ENCODE measurements at places on chromosomes 1 and 21.

DNA sequence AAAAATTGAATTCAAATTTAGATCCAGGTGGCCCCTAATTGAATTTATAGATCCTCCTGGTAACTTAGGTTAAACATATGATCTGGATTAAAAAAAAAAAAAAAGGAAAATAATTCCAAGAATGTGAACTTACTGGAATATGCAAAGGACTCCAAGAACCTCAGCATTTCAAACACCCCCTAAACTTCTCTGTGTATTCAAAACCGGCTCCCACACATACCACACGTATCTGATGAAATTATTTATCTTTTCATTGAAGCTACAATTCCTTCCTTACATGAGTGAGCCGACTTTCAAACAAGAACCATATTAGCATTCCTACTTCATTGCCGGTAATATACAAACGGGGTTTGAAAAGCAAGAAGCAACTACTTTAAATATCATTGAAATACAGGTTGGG is 61.4 kb upstream of the FMN2 start:
- H3K27ac ChIP-seq = no peak overlapping the region
- H3K36me3 ChIP-seq = no peaks in the 10 kb centered on the region
- no peak overlapping the region for H3K4me3 ChIP-seq
- no peaks in the 10 kb centered on the region for H3K4me1 ChIP-seq

DNA sequence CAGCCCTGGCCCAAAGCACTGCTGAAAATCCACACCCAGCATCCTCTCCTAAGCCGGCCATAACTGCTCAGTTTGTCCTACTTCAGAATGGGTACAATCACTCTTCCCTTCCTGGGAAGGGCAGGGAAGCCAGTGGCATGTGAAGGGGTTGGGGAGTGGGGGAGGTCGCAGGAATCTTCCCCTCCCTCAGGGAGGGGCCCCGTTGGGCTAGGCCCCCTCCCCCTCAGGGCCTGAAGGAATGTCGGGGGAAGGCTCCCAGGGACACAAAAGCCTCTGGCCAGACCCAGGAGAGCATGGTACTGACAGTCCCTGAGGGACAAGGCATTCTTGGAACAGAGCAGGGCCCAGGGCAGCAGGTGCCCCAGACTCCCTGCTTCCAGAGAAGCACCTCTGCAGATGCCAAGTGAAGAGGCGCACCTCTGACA is 1.2 kb downstream of the ELOVL1 start:
- peak overlapping the region; percentile 64 for H3K4me3 ChIP-seq
- DNase-seq = no peak
- no peaks in the 10 kb centered on the region for H3K27me3 ChIP-seq
- H3K27ac ChIP-seq = no peak overlapping the region
- peaks cover 10% of the 10 kb centered on the region for H3K36me3 ChIP-seq
- H3K4me1 ChIP-seq = peaks cover 11% of the 10 kb centered on the region

GRCh38 chr21:43921979-43922945 is 57.2 kb downstream of the AGPAT3 start:
- no peaks in the 10 kb centered on the region for H3K36me3 ChIP-seq
- peaks cover 3% of the 10 kb centered on the region for H3K4me1 ChIP-seq
- H3K27ac ChIP-seq = no peak overlapping the region
- H3K27me3 ChIP-seq = peaks cover 4% of the 10 kb centered on the region

GRCh38 chr1:91603409-91603808 is 102.8 kb downstream of the CDC7 start:
- H3K4me3 ChIP-seq = no peak overlapping the region
- no peak for DNase-seq
- no peaks in the 10 kb centered on the region for H3K27me3 ChIP-seq
- H3K27ac ChIP-seq = no peak overlapping the region

DNA sequence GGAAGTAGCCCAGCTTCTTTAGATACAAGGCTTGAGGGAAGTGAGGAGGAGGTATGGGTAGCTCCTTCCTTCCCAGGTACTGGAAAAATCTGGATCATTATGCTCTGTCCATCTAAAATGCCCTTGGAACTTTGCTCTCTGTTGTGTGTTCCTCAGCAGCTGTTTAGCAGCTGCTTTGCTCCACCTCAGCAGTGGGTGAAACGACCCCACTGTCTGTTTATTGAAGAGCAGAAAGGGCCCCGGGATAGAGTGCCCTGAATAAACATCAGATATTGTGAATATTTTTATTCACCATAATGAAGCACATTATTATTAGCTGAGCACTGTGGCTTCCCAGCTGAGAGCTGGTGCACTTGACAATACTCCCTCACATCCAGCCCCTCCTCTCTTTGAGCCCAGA is 237.9 kb downstream of the PBX1 start:
- no peaks in the 10 kb centered on the region for H3K27me3 ChIP-seq
- H3K27ac ChIP-seq = no peak overlapping the region
- peaks cover 47% of the 10 kb centered on the region for H3K36me3 ChIP-seq
- DNase-seq = no peak

DNA sequence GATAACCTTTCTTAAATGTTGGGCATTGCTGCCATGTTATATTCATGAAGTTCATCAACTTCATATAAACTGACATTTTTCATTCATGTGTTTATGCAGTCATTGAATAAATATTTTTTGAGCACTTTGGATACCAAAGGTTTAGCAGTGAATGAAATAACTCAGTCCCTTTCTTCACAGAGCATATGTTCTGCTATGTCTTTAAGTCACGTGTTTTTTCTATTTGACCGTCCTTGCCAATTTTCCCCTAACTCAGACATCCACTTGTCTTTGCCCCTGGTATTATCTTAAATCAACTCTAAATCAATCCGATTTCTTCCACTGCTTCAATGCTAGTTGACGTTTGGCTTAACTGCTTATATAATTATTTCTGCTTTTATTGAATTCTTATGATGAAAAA is 16.6 kb downstream of the ADARB1 start:
- no peak overlapping the region for H3K4me3 ChIP-seq
- DNase-seq = no peak
- H3K36me3 ChIP-seq = no peaks in the 10 kb centered on the region
- no peak overlapping the region for H3K27ac ChIP-seq
- no peaks in the 10 kb centered on the region for H3K4me1 ChIP-seq

GRCh38 chr1:151344291-151344690 is 2.8 kb downstream of the RFX5 start:
- peaks cover 4% of the 10 kb centered on the region for H3K4me1 ChIP-seq
- no peak overlapping the region for H3K4me3 ChIP-seq
- H3K27me3 ChIP-seq = no peaks in the 10 kb centered on the region
- peaks cover 36% of the 10 kb centered on the region for H3K36me3 ChIP-seq

DNA sequence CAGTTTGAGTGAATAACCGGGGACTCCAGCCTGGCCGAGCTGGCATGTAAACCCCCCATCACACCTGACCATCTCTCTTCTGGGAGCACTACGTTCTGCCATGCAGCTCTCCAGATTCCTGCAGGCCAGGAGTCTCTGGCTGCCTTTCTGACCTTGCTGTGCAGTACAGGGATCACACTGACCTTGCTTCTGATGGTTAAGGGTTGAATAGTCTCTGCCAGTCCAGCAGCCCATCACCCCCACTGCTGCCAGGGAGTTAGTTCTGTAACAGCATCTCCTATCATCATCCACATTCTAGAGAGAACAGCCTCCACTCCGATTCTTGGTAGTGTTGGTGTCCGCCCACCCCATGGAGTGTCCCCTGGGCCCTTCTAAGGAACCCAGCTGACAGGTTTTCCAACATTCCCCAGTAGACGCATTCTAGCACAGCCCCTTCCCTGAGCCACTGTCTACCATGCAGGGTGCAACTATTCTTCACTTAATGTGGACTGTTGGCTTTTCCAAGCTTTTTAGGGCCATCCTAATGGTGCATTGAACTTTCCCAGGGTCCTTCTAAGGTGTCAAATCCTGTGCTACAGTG is 109.8 kb downstream of the RIPK4 start:
- DNase-seq = no peak
- no peak overlapping the region for H3K4me3 ChIP-seq
- H3K27ac ChIP-seq = no peak overlapping the region
- peaks cover 10% of the 10 kb centered on the region for H3K4me1 ChIP-seq
- no peaks in the 10 kb centered on the region for H3K36me3 ChIP-seq

DNA sequence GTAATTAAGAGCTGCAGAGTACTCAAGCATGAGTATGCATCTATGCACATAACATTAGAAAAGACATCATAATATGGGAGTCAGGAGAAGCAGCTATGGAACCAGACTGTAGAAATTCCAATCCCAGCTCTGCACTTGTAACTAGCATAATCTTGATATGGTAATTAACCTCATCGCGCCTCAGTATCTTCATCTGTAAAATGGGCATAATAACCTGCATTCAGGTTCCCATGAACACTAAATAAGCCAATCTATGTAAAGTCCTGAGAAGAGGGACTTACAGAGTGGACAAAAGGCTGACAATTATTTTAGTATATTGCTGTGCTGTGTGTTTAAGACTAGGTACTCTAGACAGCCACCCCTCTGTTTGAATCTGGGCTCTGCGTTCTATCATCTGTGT is 318.9 kb upstream of the USP25 start:
- H3K4me3 ChIP-seq = no peak overlapping the region
- no peak overlapping the region for H3K27ac ChIP-seq
- no peak for DNase-seq

GRCh38 chr1:216521477-216521876 is 98.2 kb upstream of the USH2A start:
- H3K36me3 ChIP-seq = no peaks in the 10 kb centered on the region
- H3K27me3 ChIP-seq = no peaks in the 10 kb centered on the region
- no peak for DNase-seq
- H3K4me3 ChIP-seq = no peak overlapping the region

- no peak overlapping the region for H3K4me3 ChIP-seq
- no peak for DNase-seq
- H3K4me1 ChIP-seq = peaks cover 7% of the 10 kb centered on the region
- no peaks in the 10 kb centered on the region for H3K36me3 ChIP-seq
- H3K27ac ChIP-seq = no peak overlapping the region
- no peaks in the 10 kb centered on the region for H3K27me3 ChIP-seq
These were observed 15.8 kb upstream of the TMEM9 start for GRCh38 chr1:201169971-201170532.

- no peak overlapping the region for H3K27ac ChIP-seq
- peaks cover 5% of the 10 kb centered on the region for H3K36me3 ChIP-seq
- no peaks in the 10 kb centered on the region for H3K27me3 ChIP-seq
- no peak overlapping the region for H3K4me3 ChIP-seq
- DNase-seq = no peak
- H3K4me1 ChIP-seq = 0 out of 2 replicates have a peak, but pooled peaks cover 2% of the 10 kb centered on the region
These were observed 27.1 kb downstream of the MTF2 start for GRCh38 chr1:93106226-93106625.

GRCh38 chr1:93722081-93723031 is 40.7 kb upstream of the BCAR3 start:
- no peaks in the 10 kb centered on the region for H3K36me3 ChIP-seq
- no peak overlapping the region for H3K4me3 ChIP-seq
- no peak overlapping the region for H3K27ac ChIP-seq
- H3K27me3 ChIP-seq = no peaks in the 10 kb centered on the region
- DNase-seq = no peak

- H3K4me1 ChIP-seq = no peaks in the 10 kb centered on the region
- H3K27me3 ChIP-seq = no peaks in the 10 kb centered on the region
- H3K4me3 ChIP-seq = no peak overlapping the region
- no peak for DNase-seq
- H3K36me3 ChIP-seq = no peaks in the 10 kb centered on the region
These were observed 44.6 kb upstream of the BCL9 start for GRCh38 chr1:147496571-147497210.

DNA sequence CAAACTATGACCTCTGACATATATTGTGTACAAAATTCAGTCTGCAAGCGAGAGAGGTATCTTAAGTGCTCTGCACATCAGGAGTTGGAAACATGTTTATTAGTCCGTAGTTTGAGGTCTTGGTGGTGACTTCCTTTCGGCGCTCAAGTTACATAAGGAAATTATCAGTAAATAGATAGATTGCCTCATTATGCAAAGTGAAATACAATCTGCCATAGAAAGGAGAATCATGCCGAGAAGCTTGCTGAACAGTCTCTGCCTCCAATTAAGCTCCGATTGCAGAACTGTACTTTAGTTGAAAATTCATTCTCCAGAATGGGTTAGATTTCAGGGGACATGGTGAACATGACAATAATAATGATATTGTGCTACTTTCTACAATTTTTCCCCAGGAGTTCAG is 271.8 kb downstream of the BRINP2 start:
- H3K4me3 ChIP-seq = no peak overlapping the region
- H3K27me3 ChIP-seq = no peaks in the 10 kb centered on the region
- no peak overlapping the region for H3K27ac ChIP-seq
- DNase-seq = no peak
- H3K36me3 ChIP-seq = no peaks in the 10 kb centered on the region

DNA sequence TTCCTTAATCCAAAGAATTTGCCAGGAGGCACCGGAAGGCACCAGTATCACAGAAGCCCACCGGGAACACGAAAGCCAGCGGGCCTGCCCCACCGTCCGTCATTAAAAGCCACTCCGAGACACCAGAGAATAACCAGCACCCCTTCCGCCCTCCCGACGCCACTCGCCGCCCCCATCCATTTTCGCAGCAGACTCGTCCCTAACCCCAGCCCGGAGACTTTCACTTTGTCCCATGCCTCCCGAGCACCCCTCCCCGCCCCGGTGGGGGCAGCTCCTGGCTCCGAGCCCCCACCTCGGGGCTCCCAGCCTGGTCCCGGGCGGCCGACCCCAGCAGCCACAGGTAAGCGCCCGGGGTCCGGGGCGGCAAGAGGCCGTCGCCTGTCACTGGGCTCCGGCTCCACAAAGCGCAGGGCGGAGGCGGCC is 105.4 kb downstream of the SLC45A1 start:
- H3K4me3 ChIP-seq = peak overlapping the region; percentile 71
- H3K27me3 ChIP-seq = no peaks in the 10 kb centered on the region
- peaks cover 25% of the 10 kb centered on the region for H3K4me1 ChIP-seq
- H3K27ac ChIP-seq = no peak overlapping the region

- DNase-seq = no peak
- peaks cover 46% of the 10 kb centered on the region for H3K27me3 ChIP-seq
- peaks cover 6% of the 10 kb centered on the region for H3K36me3 ChIP-seq
- no peaks in the 10 kb centered on the region for H3K4me1 ChIP-seq
These were observed at the start of gene BMP8A for GRCh38 chr1:39491146-39491921. BMP8A (plus strand) TSS chr1:39491636; CDS start chr1:39491992, 356 bp downstream.

DNA sequence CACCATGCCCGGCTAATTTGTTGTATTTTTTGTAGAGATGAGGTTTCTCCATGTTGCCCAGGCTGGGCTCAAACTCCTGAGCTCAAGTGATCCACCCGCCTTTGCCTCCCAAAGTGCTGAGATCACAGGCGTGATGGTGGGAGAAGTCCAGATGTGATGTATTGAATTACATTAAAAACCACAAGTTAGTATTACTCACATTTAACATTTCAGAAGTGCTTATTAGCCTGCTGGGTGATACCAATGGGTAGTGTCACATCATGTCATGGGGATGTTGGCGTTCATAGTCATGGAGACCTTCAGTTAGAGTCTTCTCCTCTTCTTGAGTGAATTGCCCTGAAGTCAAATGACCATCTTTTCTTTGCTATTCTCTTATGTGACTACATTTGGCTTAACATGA is 63.6 kb upstream of the VAMP3 start:
- no peaks in the 10 kb centered on the region for H3K36me3 ChIP-seq
- H3K4me1 ChIP-seq = peaks cover 4% of the 10 kb centered on the region
- no peak overlapping the region for H3K4me3 ChIP-seq
- DNase-seq = no peak
- H3K27ac ChIP-seq = no peak overlapping the region
